ENCODE measurements at places on chromosomes 2 and 18.

GRCh38 chr2:178412047-178412446, 38.9 kb downstream of the PRKRA start:
- no peak for DNase-seq

GRCh38 chr2:29894822-29895614, 26.4 kb downstream of the ALK start:
- DNase-seq, result no peak

- no peak for DNase-seq
Observed at GRCh38 chr2:182631299-182631698, 84.8 kb upstream of the DNAJC10 start.

- no peak for DNase-seq
Observed at GRCh38 chr2:193326296-193326695, 1131.6 kb upstream of the TMEFF2 start.

- no peak for DNase-seq
Observed at GRCh38 chr2:60394463-60394862, 159.0 kb downstream of the BCL11A start.

GRCh38 chr2:233487748-233488345, 78.7 kb downstream of the USP40 start:
- DNase-seq, result no peak

DNA sequence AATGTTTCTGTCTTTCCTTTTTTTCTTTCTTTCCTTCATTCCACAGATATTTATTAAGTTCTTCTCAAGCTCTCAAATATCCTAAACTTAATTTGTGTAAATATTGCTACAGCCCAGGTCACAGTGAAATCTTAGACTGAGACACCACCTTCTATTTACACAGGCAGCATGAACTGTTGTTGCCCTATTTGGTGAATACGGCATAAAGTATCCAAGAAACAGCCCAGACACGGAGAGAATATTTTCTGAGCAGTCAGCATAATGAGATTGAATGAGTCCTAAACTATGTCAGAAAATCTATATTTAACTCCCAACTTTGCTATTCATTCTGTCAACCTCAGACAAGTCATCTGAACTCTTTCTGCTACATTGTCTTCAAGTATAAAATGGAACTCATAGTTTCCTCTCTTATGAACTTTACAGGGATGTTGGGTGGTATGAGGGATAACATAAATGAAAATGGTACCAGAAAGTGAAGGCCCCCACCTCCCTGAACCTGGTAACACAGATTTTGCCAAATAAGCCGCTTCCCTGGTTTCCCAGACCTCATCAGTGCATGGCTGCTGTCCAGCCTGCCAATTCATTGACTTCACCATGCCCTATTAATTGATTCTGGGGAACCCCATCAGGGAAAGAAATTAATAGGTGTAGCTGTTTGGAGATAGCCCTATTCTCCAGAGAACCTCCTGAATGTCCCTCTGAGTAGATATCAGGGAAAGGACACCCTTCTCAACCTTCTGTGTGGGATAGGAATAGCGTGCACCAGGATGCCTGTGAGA, 235.9 kb downstream of the SETBP1 start:
- DNase-seq, result no peak

GRCh38 chr2:208586516-208586915, 179.9 kb downstream of the PTH2R start:
- no peak for DNase-seq

DNA sequence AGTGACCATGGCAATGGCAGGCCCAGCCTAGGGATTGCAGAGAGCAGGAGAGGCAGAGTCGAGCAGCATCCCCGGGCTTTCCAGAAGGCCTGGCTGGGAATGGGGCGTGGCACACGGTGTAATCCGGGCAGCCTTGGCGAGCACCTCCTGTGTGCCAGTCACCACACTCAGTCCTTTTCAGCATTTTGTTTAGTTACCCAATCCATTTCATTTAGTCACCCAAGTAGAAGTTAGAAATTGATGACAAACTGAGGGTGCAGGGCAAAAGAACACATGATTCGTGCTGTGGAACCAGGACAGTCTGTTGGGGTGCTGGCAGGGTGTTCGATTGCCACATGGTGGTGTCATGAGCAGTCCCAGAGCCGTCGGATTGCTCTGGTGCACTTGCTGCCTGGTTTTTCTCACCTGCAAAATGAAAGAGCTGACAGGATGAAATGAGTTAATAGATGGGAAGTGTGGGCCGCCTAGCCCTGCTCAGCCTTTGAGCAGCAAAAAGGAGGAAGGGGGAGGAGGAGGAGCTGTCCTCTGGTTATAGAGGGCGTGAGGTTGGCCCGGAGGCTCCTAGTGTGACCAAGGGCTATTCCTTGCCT, 299.4 kb downstream of the AGAP1 start:
- no peak for DNase-seq

DNA sequence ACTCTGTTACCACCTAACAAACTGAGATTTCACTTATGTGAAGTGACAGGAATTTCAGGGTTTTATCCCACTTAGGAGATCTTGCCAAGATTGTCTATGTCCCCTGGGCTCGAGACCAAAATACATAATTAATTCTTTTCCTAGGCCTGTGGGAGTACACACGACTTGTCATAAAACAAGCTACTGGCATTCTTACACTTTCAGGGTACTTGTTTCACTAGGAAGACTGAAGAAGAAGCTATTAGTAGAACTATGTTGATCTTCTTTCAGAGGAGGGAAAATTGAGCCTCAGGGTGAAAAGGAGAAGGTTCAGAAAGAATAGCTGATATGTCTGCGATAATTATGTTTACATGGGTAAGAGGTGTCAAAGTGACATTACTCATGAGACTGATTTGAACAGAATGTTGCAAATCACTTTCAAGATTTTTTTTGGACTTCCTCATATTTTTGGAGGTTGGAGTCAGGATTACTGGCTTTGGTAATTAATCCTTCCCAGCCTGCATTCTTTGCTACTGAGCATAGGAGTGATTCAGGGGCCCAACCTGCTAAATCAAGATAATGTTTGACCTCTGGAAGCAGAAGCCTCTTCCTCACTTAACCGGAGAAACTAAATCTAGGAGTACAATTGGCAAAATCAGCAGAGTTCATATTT, 240.0 kb upstream of the NT5C1B start:
- DNase-seq, result no peak

DNA sequence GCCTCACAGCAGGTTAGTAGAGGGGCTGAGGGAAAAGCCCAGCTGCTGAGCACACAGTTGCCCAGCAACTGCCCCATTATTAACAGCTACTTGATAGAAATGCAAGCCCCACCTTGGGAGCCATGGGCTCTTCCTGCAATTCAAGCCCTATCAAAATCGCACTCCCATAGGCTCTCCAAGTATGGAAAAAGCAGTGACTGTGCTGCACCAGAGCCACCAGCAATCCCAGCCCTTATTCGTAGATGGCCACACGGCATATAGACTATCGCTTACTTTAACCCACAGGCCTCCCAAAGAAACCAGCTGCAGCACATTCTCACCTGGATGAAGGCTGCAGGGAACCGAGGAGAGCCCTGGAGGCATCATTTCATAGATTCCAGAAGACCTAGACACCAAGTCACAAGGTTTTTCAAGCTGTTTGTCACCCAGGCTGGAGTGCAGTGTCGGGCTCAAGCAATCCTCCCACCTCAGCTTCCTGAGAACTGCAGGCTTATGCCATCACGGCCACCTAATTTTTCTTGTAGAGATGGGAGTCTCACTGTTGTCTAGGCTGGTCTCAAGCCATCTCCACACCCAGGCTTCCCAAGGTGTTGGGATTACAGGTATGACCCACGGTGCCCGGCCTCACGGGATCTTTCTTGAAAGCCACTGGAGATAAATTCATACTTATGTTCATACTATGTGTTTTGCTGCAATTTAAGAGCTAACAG, 11.3 kb downstream of the NCL start:
- no peak for DNase-seq

DNA sequence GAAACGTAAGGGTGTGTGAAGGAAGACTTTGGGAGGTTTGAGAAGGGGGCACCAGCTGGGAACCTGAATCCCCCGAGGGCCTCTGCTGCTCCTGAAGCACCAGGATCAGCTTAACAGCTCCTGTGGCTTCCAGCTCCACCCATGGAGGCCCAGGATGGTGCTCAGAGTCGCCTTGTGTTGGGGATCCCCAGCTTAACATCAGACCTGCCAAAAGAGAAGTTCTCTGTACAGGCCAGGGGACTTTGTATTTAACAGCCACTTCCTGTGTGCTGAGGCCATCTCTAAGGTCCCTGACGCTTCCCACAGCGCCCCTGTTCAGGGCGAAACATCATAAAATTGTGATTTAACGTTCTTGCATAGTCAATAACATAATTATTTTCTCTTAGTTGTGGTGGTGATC, 77.5 kb downstream of the NCK2 start:
- DNase-seq, result no peak

DNA sequence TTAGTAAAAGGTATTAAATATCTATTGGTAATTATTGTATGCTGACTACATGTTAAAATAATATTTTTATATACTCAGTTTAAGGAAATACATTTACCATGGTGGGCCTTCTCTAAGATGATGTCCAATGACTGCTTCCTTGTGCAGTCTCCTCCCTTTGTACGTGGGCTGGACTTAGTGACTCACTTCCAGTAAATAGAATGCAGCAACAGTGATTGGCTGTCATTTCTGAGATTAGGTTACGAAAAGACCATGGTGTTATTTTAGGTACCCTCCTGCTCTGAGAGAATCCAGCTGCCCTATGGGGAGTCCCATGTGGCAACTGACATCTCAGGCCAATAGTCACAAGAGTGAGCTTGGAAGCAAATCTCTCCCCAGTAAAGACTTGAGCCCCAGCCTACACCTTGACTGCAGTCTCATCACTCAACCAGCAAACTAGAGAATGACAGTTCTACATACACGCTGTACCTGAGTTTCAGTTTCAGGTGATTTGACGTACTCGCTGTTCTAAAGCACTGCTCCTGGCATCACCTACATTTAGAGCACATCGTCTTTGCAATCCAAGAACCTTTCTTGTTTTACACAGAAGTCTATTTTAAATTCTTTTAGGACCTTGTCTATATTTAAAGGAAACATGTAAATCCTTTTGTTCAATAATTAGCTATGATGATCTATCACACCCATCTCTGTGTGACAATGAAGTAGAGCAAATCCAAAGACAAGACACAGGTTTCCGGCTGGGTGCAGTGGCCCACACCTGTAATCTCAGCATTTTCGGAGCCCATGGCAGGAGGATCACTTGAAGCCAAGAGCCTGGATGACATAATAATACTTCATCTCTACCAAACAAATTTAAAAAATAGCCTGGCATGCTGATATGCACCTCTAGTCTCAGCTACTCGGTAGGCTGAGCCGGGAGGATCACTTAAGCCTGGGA, 87.2 kb downstream of the COBLL1 start:
- no peak for DNase-seq

- no peak for DNase-seq
Observed at GRCh38 chr2:240353086-240353798, 82.2 kb upstream of the GPC1 start.

- no peak for DNase-seq
Observed at GRCh38 chr2:238790126-238790832, 57.6 kb upstream of the TWIST2 start.

DNA sequence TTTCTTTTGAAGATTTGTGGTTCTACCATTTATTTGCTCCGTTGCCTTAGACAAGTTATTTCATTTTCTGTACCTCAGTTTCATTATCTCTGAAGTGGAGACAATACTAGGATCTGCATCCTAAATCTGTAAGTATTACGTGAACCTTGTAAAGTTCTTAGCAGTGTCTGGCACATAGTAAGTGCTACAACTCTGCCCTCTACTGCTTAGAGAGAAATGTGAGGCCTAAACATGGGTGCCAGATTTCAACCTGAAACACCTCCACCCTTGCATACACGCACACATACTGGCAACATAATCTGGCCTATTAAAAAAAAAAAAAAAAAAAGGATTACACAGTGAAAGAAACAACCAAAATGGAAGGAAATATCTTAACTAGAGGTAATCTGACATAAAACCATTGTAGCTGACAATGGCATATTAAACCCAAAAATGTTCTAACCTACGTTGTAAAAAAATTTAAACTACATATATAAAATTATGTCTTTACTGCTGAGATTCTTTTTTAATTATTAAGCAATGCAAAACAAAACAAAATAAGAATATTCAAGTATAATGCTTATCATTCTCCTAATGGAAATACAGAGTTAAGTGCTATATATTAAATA, 132.6 kb downstream of the MAP2 start:
- no peak for DNase-seq

DNA sequence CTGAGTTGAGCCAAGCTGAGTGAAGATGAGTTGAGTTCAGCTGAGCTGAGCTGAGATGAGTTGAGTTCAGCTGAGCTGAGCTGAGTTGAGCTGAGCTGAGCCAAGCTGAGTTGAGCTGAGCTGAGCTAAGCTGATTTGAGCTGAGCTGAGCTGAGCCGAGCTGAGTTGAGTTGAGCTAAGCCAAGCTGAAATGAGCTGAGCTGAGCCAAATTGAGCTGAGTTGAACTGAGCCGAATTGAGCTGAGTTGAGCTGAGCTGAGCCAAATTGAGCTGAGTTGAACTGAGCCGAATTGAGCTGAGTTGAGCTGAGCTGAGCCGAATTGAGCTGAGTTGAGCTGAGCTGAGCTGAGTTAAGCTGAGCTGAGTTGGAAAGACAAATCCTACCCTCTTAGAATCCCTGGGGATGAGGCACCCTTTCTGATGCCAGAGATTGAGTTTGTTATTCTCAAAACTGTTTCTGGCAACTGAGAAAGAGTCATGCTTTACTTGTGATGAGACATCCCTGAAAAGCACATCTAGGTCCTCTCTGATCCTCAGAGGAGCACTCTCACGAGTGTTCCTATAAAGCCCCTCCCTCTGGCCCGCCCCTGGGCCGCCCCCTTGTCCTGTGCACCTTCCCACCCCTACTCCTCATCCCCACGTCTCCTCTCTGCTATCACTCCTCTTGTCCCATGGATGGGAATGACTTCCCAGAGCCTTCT, 116.5 kb downstream of the MCFD2 start:
- no peak for DNase-seq

DNA sequence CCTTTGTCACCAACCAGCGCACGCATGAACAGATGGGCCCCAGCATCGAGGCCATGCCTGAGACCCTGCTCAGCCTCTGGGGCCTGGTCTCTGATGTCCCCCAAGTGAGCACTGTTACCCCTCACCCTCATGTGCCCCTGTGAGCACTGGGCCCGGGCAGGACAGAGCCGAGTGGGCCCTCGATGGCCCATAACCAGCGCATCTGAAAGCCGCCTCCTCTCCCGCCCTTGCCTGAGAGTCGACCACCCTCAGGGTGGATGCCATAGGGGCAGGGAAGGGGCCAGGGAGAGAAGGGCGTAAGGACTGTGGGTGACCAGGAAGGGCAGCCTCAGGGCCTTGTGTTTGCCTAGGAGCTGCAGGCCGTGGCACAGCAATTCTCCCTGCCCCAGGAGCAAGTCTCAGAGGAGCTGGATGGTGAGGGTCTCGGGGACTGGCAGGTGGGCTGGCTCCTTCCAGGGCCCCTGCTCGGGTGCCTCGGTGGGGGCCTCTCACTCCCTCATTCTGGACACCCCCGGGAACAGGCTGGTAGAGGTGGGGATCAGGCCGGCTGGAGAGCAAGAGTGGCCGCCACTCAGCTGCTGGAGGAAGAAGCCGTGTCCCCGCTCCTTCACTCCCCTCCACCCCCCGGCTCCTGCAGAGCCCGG, 2.1 kb downstream of the PROM2 start:
- no peak for DNase-seq
